ENCODE measurements at places on chromosomes 4 and X.
A peak's percentile ranks its signal among the peaks of the same experiment; 100 is the strongest.

- no peak for DNase-seq
Measured at GRCh38 chr4:16627999-16628398, 270.4 kb downstream of the LDB2 start.

DNA sequence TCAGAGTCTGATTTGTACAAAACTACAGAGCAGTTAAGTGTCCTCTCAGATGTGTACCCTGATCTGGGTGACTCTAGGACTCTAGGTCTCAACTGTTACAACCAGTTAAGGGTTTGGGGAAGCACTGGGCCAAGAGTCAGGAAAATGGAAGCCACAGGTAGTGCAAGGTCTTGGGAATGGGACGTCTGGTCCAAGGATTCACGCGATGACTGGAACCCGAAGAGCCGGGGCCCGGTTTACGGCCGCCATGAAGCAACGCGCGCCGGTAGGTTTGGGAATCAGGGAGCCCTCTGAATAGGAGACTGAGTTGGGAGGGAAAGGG lies 321 bp upstream of the HPRT1 start:
- no peak for DNase-seq

GRCh38 chrX:15497865-15498264 lies 2.7 kb upstream of the BMX start:
- DNase-seq = peak; percentile 50

- no peak for DNase-seq
Measured at GRCh38 chr4:89009761-89010369, 47.1 kb downstream of the FAM13A start.

GRCh38 chr4:80081566-80081965 lies 8.5 kb upstream of the ANTXR2 start:
- no peak for DNase-seq

- no peak for DNase-seq
Measured at GRCh38 chrX:26651755-26652154, 435.8 kb downstream of the MAGEB5 start.

- DNase-seq = no peak
Measured at GRCh38 chr4:17064959-17065358, 166.5 kb upstream of the LDB2 start.

DNA sequence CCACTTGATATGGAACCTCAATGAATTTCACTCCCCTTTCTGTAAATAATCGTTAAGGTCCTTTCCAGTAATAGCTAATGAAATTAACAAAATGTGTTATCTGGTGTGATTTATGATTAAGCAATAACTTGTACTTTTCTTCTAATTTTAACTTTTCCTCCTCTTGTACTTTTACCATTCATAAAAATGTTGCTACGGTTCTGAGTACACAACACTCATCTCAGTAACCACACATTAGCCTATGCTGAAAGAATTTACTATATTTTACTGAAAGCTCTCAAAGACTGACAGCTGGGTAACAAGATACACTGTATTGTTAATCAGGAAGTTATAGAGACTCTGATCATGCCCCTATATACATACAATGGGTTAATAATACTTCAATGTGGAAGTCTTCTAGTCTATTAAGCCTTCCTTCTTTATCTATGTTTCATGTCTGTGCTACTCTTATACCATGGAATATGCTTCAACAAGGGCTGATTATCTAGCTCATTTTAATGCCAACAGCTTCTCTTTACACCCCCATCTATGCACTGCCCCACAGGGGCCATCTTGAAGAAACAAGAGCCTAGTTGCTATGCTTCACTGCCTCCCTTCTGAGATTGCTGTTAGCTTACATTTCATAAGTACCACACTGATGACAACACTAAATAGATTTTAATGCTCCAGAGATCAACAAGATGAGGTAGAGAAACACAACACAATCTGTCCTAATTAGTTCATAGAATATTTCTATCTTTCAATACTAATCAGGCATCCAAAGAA lies 39.1 kb downstream of the LAMP2 start:
- no peak for DNase-seq

DNA sequence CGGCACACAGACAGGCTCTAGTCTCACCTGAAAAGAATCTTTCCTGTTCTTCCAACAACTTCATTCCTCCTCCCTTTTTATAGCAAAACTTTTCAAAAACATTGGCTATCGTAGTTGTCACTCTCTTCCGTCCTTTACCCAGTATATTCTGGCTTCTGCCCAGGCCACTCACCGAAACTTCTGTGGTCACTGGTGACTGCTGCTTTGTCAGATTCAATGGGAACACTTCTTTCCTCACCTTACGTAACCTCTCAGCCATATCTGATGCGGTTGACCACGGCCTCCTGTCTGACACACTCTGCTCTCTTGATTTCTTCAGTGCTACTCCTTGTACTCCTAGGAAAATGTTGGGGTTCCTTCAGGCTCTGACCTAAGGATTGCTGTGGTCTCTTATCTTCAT lies 9.2 kb upstream of the RNF150 start:
- DNase-seq = no peak

DNA sequence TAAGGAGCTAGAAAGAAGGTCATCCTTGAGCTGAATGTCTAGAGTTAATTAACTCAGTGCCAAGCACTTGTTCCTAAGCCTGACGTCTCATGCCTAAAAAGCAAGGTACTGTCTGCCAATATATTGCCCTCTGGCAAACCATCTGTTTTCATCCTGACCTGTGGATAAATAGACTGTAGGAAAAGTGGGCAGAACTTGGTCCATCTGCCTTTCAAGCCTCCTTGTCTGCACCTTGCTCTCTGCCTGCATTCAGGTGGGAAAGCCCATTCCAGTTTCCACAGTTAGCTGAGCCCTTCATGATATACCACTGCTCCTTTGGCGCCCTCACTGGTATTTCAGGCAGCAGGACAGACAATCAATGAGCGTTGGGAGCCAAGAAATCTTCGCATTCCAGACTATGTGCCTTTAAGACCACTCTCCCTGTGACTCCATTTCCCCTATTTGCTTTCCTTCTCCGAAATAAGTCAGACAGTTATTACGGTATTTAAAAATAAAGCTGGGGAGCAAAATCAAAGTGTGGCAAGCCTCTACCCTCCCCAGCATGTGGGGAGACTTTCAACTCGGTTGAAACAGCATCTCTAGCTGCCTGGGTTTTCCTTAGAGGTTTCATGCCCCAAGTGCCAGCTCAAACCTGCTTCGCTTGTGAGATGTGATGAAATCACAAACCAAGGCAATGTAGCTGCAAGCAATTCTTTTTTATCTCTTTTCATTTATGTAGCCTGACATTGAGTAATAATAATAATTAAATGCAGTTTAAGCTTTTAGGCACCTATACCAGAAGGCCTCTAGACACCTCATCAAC lies 2.5 kb upstream of the CCDC149 start:
- DNase-seq = no peak

GRCh38 chr4:81397635-81398034 lies 74.1 kb downstream of the RASGEF1B start:
- no peak for DNase-seq

DNA sequence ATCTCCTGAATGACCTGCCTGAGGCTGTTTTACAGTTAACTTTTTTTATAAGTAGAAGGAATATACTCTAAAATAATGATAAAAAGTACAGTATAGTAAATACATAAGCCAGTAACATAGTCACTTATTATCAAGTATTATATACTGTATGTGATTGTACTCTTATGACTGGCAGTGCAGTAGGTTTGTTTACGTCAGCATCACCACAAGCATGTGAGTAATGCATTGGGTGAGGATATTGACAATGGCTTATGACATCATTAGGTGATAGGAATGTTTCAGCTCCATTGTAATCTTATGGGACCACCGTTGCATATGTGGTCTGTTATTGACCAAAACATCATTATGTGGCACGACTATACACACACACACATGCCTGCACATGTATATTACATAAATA lies 20.5 kb downstream of the NUDT9 start:
- no peak for DNase-seq

GRCh38 chrX:131752493-131753198 lies 208.8 kb downstream of the OR13H1 start:
- DNase-seq = peak; percentile 46

DNA sequence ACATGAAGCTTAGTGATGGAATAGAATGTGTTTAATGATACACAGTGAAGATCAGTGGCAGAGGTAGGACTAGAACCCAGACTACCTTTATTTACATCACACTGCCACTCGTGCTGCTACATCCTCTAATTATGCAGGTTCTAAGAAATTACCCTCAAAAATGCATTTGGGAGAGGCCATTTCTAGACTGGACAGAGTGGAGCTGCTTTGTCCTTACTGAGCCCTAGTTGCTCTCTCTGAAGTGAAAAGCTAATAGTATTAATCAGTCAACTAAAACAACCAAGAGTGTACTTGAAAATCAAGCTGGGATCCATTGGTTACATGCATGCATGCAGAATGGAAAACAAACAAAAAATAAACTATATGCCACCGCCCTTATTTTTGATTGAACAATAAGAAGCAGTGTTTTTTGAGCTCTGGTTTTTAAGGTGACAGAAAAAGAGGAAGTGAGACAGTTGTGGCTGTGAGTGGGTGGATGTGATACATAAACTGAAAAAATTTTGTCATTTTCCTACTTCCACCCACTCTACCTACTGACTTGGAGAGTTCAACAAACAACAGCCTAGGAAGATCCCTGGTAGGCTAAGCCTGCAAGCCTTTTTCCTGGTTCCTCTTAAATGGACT lies 6.8 kb upstream of the VSIG4 start:
- no peak for DNase-seq

DNA sequence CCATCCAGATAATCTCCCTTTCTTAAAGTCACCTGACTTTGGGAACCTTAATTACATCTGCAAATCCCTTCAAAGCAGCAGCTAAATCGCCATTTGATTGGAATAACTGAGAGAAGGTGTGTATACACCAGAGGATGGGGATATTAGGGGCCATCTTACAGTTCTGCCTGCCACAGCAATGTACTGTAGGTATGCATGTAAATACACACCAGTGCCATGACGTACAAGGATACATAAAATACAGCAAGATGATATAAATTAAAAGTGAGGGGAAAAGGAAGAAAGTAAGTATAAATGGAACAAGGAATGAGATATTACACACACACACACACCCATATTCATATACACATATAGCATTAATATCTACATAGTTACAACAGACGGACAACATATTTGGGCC lies 81.2 kb downstream of the CBR4 start:
- DNase-seq = no peak

GRCh38 chr4:154757713-154758112 lies 13.9 kb downstream of the LRAT start:
- no peak for DNase-seq

DNA sequence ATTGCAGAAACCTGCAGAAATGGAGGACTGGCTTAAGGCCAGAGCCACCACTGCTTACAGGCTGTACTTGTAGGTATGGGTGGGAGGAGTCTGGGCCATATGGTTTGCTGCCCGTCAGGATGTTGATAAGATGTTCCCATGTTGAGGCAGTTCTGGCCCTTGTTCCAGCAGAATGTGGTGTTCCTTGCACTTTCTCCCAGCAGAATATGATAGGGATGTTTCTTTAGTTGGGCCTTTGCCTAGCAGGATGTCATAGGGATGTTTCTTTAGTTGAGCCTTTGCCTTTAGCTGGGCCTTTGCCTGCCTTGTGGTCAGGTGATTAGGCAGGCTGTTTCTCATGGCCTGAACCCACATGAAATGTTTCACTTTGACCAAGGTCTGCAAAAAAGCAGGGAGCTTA lies 139.1 kb upstream of the PAQR3 start:
- DNase-seq = no peak

DNA sequence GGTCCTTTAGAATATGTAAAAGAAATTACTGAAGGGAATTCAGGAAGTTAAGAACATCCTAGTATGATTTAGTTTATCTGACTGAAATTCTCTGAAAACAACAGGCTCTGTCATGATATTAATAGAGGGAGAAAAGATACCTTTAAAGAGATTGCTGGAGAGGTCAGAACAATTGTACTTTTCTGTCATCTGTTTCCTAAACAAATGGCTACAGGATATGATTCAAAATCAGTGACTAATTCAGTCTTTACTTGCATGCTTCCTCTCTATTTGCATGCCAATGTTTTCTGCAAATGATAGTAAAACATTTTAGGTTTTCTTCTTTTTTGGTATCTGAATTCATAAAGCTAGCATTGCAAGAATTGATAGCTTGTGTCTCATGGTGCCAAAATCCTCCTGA lies 616.7 kb upstream of the PCDH7 start:
- no peak for DNase-seq

GRCh38 chrX:21885568-21885967 lies 29.8 kb downstream of the YY2 start:
- no peak for DNase-seq

GRCh38 chr4:126916049-126916625 lies 716.6 kb upstream of the INTU start:
- no peak for DNase-seq

- DNase-seq = no peak
Measured at GRCh38 chr4:167031534-167032156, 202.6 kb downstream of the SPOCK3 start.

GRCh38 chrX:19556202-19556601 lies 40.9 kb upstream of the MAP3K15 start:
- DNase-seq = no peak

DNA sequence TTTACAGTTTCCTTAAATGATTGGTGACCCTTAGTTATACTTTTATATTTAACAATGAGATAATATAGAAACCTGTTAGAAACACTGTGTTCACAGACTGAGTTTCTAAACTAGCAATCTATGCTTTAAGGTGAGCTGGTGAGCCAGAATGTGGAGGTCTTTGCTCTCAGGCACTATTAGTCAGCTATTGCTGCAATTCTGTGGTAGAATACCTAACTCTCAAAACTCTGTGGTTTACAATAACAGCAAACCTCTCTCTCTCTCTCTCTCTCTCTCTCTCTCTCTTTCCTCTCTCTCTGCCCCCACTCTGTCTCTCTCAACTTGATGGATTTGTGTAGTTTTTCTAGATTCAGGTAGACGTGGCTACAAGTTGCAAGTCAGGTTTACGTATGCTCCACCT lies 17.6 kb upstream of the LCORL start:
- DNase-seq = no peak

DNA sequence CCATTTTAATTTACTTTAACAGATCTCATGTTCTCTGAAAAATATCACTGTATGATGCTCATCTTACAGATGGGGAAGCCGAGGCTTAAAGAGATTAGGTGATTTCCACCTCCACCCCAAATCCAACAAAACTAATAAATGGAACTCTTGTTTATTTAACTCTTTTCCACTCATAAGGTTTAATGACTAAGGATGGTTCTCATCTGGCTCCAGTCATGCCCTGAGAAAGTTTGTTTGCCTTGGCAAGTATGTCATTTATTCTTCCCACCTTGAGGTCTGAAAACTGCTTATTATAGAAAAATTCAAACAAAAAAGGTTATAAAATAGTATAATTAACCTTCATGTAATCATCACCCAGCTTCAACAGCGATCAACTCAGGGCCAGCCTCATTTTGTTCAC lies 56.3 kb downstream of the PPEF2 start:
- DNase-seq = no peak
